ENCODE measurements at places on chromosomes 4 and X.

- no peak for DNase-seq
Observed at GRCh38 chr4:147723326-147723725, 8.6 kb upstream of the ARHGAP10 start.

DNA sequence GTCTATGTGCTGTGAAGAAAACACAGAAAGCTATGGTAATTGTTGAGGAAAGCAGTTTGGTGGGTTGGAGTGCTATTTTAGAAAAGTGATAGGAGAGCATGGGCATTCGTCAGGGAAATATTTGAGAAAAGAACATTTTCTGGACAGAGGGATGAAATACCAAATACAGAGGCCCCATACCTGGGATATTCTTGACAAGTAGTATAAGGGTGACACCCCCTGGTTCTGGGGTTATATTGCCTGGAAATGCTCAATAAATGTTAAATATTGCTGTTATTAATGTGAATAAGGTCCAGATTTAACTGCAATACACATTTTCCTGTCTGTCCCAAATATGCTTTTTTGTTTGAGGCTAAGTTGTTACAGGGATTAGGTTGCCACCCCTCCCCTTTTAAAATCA is 42.9 kb downstream of the WWC2 start:
- no peak for DNase-seq

DNA sequence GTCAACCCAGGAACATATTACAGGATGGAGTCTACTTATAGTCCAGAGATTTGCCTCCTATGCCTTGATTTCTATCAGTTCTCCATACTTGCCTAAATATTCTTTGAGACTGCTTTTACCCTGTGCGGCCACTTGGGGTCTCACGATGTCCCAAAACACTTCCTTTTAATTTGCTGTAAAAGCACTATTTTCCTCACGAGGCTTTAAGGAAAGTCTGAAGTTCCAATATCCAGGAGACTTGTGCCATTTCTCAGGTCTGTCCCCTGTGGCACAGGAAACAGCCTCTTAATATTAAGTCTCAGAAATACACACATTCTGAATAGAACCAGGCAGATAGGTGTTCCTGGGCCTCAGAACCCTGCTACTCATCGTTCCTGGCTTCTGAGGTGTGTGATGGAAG is 142.9 kb downstream of the TMEM164 start:
- DNase-seq: no peak

DNA sequence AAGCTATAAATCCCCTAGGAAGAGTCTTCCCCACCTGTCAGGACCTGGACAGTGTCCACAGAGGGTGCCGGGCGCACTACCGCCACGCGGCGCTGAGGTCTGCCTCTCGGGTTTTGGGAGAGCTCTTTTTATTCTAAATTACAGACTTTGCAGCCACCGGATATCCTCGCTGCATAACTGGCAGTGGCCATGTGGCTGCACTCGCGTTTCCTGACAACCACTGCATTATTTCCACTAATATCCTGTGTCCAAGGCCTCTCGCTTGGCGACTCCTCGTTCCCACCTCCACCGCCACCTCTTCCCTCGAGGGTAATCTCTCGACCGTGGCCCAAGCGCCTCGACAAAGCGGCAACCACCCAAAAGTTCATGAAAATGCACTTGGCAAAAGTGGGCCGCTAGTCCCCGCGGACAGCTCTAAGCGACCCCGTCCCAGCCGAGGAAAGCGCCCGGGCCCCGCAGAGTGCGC is 512 bp upstream of the TMEM131L start:
- DNase-seq: no peak

GRCh38 chr4:122762520-122762919 is 30.0 kb downstream of the BBS12 start:
- DNase-seq: no peak

DNA sequence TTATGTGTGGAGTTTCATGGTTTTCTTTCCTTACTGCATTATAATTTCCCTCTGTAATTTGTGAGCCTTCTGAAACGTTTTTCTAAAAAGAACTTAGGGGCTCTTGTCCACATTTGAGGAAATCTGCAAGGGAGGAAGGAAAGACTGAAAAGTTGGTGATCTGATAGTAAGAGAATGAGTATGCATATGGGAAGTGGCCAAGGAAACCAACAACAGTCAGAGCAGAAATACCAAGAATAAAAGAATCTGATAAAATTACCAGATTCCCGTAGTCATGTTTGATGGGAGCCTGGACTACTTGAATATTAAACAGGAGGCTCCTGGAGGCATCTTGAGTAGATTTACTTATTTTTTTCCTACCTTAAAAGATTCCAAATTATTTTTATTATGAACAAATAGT is 50.1 kb downstream of the MEPE start:
- DNase-seq: no peak

DNA sequence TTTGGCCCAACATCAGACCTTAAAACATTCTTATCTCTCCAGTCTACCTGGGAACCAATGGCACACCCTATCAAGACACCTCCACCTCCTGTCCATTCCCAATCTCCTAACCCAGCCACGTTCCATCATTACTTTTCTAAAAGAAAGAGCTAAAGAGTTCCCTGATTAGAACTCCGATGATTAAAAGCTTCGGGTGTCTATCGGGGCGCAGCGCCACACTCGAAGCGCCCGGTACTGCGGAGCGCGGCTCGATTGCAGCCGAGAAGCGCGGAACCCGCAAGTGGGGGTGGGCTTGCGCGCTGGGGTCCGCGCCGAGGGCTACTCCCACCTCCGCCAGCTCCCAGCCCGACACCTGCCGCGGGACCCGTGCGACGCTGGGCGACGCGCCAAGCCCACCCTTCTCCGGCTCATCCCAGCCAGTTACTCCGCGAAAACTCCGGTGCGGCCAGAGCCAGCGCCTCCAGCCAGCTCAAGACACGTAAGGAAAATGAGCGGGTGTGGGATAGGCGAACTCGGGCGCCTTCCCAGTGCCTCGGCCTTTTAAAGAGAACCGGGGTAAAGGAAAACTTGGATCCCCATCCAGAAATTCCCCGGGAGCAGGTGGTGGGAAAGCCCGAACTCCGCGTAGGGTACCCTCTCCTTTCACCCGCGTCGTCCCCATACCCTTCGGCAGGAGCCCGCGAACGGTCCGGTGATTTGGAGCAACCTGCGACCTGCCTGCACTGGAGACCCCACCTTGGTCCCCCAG is 593 bp downstream of the NPY1R start:
- no peak for DNase-seq

DNA sequence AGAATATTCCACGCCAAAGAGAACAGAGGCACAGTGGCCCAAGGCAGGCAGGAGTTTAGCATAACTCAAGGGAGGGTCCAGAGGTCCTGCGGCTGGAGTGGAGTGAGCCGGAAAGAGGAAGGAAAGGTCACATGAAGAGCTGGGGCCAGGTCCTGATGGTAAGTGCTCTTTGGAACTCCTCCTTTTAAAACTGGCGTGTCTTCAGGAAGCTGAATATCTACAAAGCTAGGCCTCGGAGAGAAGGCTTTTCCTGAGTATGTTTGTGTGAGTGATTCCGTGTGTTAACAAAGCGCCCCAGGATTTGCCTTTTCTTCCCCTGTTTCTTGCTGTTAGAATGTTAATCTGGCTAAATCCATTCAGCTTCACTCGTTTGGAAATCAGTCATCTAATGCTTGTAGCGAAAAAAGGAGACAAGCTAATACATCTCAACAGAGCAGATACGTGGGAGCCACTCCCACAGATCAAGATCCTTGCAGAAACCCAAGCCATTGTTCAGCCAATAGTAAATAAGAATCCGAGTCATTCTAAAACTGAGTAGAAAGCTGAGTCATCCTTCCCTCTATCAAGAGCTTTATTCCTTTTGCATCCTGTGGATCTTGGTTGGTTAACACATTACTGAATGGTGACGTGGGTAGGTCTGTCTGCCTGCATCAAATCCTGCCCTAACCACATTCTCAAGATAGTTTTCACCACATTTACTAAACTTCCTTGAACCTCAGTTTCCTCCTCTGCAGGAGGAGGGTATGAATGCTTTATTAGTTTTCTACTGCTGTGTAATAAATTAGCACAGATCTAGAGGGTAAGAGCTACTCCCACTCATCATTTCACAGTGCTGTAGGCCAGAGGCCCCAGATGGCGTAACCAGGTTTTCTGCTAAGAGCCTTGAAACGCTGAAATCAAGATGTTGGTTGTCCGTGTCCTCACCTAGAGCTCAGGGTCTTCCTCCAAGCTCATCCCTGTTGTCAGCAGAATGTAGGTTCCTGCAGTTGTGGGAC is 43.2 kb upstream of the RBM47 start:
- peak; percentile 86 for DNase-seq

- DNase-seq: no peak
Observed at GRCh38 chr4:162767083-162767482, 399.6 kb downstream of the NAF1 start.

DNA sequence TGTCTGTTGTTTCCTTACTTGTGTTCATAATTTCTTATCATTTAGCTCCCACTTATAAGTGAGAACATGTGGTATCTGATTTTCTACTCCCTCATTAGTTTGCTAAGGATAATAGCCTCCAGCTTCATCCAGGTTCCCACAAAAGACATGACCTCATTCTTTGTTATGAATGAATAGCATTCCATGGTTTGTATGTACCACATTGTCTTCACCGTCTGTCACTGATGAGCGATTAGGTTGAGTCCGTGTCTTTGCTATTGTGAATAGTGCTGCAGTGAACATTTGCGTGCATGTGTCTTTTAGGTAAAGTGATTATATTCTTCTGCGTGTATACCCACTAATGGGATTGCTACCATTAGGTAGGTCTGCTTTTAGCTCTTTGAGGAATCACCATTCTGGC is 624.3 kb upstream of the EPHA5 start:
- DNase-seq: no peak

DNA sequence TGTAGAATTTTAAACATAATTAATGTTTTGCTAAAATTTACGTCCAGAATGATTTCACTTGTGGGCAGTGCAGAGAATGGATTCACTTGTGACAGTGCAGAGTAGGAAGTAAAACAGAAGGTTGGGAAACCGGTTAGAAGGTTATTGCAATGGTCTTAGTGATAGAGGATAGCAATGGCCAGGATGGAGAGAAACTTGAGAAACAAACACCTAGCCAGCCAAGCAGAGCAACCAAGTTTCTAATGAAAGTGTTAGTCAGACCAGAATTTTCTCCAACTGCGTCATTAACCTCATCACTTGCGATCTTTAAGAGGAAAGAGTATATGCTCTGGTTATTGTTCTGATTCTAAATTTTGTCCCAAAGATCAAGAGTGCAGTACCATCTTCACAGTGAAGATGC is 50.0 kb upstream of the TBC1D9 start:
- no peak for DNase-seq

DNA sequence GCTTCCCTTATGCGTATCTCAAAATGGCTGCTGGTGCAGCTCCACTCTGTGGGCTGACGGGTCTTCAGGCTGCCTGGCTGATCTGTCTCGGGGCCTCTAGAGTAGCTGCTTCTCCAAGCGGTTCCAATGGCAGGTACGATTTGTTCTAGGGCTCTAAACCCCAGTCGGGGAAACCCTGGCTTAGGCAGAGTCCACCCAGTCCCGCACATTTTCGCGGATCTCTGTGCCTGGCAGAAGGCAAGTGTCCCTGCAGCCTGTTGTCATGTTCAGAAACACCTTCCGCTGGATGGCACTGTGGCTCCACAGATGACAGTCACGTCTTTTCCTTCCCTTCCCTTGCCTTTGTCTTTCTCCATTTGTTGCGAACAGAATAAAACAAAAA is 54.4 kb downstream of the NBDY start:
- no peak for DNase-seq

DNA sequence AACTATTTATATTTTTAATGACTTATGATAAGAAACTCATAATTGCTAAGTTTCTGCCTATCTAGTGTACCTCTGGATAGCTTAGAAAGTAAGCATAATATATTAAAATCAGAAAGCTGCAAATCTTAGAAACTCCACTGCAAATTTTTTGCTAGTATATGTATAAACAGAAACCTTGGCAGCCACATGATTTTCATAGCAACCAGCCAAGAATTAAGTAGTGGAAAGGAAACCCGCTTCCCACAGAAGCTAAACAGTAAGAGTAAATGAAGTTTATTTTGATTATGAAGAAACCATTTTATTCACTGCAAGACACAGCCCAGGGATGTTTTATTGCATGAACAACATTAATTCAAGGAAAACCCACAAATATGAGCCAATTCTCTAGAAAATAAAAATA is 872.5 kb upstream of the ADGRL3 start:
- no peak for DNase-seq

DNA sequence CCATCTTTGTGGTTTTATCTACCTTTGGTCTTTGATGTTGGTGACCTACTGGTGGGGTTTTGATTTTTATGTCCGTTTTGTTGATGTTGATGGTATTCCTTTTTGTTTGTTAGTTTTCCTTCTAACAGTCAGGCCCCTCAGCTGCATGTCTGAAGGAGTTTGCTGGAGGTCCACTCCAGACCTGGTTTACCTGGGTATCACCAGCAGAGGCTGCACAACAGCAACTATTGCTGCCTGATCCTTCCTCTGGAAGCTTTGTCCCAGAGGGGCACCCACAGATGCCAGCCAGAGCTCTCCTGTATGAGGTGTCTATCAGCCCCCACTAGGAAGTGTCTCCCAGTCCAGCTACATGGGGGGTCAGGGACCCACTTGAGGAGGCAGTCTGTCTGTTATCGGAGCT is 199.3 kb upstream of the WDFY3 start:
- no peak for DNase-seq

GRCh38 chr4:159046683-159047082 is 56.2 kb upstream of the RAPGEF2 start:
- DNase-seq: no peak

DNA sequence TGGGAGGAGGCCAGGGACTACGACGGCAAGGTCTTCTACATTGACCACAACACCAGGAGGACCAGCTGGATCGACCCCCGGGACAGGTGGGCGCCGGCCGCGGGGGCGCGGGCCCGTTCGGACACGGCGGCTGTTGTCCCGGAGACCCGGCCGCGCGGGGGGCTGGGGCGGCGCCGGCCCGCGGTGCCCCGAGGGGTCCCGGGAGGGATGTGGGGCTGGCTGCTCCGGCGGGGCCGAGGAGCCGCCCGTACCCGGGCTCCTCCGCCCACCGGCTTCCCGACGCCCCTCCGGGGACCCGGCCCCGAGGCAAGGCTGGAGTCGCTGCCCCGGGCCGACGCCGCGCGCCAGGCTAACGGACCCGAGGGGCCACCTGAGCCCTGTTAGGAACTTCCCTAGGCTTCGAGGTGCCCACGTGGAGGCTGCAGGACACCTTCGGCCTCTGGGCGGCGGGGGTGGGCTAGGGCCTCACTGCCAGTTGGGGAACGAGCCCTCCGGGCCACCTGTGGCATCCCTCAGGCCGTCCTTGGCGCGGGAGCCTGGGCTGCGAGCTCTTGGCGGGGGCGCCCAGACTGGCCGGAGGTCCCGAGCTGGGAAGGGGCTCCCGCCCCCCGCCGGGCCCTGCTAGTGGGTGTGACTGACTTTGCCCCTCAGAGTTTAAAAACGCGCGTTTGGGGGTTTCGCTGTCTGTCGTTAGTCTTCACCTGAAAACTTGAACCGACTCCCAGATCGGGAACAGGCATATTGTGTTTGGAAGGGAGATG is 660 bp downstream of the WWC2 start:
- no peak for DNase-seq

- no peak for DNase-seq
Observed at GRCh38 chr4:2484993-2485392, 16.1 kb downstream of the RNF4 start.

- no peak for DNase-seq
Observed at GRCh38 chrX:120462370-120462769, 6.7 kb downstream of the LAMP2 start.

GRCh38 chrX:20061855-20062254 is 54.9 kb downstream of the MAP7D2 start:
- DNase-seq: no peak
